ENCODE measurements at places on chromosomes 2 and 18. TPM values are rescaled to one million over a fixed set of nuclear protein-coding genes. Genes with fewer than 3 reads are reported as not detected.

DNA sequence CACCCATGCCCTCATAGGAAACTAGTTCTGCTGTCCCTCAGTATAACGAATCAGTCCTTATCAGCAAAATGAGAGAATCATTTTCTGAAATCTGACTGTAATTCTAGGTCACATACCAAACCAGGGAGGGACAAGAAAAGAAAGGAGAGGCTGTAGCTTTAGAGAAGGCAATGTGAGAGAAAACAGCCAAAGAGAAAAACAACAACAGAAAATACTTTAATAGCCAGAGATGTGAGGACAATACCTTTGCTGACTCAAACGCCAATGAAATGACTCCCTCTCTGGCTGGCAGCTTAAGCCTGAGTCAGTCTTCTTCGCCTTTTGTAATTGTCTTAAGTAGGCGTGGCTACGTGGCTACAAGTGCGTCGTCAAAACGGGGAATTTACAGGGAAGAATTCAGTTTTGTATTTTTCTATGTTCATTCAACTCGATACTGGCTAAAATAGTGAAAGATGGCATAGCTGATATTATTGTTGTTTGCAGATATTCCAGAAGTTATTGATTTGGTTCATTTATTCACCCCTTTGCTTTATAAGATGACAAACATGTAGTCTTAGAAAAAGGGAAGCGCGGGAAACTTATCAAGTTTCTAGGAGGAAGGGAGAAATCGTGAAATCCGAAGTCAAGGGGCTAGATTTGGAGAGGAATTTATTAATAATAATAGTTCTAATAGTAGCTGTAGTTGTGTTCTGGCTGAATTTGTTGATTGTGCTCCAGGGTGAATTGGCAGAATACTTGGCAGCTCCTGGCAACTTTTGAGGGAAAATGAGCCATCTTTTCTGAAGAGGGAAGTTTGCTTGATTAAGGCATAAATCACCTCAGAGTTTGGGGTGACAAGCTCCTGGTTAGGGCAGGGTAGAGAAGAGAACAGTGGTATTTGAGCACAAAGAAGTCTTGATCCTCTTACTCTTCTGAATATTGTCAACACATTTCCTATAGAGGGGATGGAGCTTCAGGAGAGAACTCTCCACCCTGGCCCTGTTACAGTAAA is at the start of gene IL1A:
TSS of gene IL1A (minus strand) at position 295 of the 991 bp plus-strand sequence. CDS start 723 bp downstream, outside the sequence.
- no peak for DNase-seq

The GPD2 gene
- 14.0 TPM for polyA plus RNA-seq

GRCh38 chr2:2808551-2809058 is 477.5 kb upstream of the MYT1L start:
- DNase-seq = no peak

The FSIP2 gene
- 0.07 TPM for polyA plus RNA-seq

The IL37 gene
- not detected for polyA plus RNA-seq

DNA sequence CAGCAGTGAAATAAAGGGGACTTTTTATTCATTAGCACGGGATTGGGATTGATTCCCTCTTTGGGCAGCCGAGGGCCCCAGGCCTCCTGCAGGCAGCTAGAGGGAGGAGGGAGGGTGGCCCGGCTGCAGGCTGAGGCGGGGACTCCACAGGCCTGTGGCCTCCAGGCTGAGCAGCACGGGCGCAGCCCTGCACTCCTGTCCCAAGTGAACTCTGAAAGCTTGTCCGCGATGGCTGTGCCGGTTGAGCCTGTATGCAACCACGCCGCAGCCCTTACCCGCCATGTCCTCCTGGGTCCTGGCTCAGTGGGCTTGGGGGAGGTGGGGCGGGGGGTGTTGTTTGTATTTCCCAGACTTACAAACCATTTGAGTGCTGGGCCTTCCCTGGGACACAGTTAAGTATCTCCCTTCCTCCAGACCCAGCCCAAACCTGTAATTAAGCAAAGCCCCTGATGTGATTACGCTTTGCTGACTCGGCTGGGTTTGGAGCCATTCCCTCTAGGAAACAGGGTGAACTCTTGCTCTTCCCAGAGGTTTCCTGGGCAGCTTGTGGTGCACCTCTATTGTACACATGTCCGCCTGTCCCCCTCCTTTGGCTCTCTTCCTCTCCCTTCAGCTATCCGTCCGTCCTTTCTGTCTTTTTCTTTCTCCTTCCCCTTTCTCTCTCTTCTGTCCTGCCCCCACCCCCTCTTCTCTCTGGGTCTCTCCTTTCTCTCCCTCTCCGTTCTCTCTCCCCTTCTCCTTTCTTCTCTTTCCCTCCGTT is 5.3 kb downstream of the GLI2 start:
- DNase-seq = no peak

- DNase-seq = peak; percentile 43
These were observed 17.0 kb downstream of the BZW1 start for GRCh38 chr2:200828572-200829257.

DNA sequence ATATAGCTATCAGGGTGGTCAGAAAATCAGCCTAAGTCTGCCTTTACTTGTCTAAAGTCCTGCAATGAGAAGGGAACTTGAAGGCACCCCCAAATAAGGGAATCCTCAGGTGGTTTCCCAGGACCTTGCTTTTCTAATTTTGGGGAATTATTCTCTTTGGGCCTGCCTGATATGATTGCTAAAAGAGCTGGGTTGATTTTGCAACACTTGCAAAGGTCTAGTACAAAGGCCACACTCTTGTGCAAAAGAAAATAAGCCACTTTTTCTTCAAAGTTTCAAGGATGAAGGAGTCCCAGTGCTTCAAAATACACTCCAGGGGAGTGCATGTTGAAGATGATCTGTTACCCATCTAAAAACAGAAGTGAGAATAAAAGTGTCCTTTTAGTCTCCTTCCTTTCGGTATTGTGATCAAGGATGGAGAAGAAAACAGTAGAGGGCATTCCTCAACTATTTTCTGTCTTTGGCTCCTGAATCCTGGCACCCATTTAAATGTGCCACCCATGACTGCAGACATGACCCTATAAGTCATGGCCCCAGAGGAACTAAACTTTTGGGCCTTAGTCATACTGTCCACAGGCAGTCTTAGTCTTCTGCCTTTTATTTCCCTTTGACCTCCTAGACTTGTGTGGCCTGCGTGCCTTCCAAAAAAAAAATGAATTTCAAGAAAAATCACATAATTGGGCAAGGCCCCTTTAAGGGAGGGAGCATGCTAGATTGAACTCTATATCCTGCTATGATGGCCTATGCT is 5.1 kb downstream of the SULT1C3 start:
- no peak for DNase-seq

DNA sequence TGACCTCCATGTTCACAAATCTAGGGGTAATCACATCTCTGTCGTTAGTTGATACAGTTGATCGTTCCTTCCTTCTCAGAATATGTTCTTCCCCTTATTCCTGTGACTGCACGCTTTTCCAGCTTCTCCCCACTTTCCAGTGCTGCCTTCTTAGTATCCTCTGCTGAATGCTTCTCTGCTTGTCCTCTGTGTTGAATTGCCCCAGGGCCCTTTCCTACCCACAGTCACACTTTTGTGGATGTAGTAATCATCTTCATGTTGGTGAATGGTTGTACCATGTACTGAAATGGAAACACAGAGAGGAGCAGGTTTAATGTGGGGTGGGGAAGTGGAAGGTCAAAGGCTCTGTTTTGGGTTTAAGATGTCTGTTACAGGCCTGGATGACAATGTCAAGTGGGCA is 47.2 kb downstream of the EML6 start:
- no peak for DNase-seq

DNA sequence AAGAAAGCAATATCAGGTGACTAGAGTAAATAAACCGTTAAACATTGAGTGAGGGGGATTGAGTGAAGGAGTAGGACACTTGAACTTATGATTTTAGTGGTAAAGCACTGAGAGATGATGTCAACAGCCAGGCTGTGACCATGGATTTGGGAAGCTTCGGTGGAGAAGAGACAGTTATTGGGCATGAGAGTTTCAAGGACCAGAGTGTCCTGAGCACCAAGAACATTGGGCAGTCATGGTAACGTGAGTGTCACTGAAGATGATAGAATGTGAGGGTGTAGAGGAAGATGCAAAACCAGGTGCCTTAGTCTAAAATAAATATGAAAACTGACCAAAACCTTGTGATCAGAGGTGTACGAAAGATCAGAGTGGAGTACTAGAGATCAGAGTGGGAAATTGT is 248.1 kb downstream of the ASXL3 start:
- DNase-seq = no peak

- no peak for DNase-seq
These were observed 1620.0 kb downstream of the SUCLG1 start for GRCh38 chr2:82839036-82839435.

The PTPRN gene
- polyA plus RNA-seq = 26.7 TPM

DNA sequence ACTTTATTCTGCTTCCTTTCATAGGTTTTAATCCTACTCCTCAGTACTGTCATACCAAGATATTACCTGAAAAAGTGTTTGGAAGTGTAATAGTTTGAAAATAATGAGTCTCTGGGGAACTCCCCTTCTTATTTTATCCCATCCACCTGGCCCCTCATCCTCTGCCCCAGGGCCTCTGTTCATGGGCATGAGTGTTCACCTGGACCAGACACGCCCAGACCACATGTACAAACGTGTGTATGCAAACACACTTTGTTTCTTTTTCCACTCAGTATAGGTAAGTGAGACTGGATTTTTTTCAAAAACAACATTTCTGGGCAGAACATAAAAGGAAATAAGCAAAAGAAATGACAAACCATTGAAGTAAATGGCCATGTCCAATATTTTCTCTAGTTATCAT is 62.1 kb upstream of the THSD7B start:
- DNase-seq = no peak

The CIAO1 gene
- polyA plus RNA-seq = 52.5 TPM

The ERFE gene
- not detected for polyA plus RNA-seq

GRCh38 chr2:8676921-8677645 is 4.8 kb upstream of the ID2 start:
- DNase-seq = no peak

- no peak for DNase-seq
These were observed 12.7 kb upstream of the SELENOI start for GRCh38 chr2:26333293-26333692.

The CD207 gene
- not detected for polyA plus RNA-seq

DNA sequence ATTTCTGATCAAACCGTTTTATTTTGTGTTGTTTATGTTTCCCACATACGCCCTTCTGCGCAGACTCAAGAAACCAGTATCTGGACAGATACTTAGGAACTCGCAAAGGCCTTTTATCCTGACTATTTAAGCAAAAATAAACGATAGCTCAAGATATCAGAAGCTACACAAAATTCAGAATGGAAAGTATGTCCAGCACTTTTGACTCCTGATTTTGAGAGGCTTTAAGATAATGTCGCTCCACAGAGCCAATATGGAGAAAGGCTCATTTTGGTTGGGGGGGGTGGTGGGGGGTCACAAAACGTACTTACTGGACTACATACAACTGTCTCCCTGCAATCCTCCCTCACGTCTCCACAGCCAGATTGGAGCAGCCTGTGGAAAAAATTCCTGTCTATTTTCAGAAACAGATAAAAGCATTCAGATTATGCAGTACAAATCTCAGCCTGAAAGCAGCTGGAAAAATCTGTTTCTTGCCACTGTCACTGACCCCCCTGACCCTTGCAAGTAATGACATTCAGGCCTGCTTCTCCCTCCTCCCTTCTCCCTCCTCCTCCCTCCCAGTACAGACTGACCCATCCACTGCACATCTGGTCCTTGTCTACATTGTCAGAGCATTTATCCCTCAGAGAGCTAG is 34.9 kb upstream of the LCLAT1 start:
- peak; percentile 43 for DNase-seq

DNA sequence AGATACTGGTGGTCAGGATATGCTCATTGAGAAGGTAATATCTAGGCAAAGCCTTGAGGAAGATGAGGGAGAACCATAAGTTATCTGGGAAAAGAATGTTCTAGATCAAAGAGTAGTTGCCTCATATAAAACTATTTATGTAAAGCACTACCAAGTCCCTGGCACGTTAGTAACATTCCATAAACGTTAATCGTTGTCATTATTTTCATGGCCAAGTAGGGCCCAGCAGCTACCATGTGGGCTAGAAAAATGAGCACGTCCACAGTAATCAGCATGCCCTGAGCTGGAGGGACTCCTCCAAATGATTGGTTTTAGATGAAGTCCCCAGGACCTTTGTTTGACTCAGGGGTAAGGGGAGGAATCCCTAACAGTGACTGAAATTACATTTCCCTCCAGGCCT is 32.7 kb upstream of the AFTPH start:
- no peak for DNase-seq

The IFIH1 gene
- polyA plus RNA-seq = 7.8 TPM

Data from adrenal gland (tissue), 19 donors.